Right cardiac atrium (tissue), 5 donors: ENCODE measurements at places on chromosomes 1 and 21.

DNA sequence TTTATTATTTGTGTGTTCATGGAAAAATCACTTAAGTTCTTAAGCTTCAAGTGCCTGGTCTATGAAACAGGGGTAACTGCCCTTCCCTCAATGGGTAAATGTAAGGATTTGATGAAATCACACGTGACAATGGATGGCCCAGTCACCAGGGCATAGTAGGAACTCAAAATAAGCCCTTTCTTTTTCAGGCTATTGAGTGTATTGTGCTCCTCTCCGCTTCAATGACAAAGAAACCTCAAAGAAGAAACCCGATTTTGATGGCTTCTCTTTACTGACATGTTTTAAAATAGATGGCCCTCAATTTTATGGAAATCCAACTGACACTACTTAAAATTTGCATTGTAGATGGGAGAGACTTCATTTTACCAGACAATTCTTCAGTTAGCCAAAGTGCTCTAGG is 543.5 kb downstream of the OMA1 start:
- no peak for DNase-seq

DNA sequence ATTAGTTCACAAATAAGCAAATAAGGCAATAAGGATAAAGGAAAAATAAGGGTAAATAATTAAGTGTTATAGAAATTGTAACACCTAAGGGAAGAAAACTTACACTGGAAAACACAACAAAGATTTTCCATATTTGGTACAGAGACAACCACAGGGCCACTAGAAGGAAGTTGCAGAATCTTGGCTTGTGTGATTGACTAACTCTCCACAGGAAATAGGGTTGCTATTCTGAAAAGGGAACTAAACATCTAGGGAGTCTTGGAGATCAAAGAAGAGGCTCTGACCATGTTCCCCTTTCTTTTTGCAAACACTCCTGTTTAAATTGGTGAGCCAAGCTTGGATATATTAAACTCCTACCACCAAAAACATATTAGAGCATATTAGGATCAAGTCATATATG is 59.1 kb downstream of the APCS start:
- no peak for DNase-seq

DNA sequence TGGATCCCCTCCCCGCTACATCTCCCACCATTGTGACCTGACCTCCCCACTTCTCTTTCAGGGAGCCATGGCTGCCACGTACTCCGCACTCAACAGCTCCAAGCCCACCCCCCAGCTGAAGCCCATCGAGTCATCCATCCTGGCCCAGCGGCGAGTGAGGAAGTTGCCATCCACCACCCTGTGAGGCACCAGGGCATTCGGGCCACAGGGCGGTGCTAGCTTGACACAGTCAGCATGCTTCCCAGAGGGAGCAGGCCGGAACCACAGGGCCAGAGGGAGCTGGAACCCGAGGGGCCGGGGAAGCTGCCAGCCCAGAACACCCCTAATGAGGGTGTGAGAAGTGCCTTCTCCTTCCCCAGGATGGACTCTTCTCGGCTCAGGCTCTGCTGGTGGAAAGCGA is 44.5 kb downstream of the RPS6KA1 start:
- no peak for DNase-seq

- DNase-seq, result no peak
Measured at GRCh38 chr1:81183051-81183450, 617.7 kb upstream of the ADGRL2 start.

DNA sequence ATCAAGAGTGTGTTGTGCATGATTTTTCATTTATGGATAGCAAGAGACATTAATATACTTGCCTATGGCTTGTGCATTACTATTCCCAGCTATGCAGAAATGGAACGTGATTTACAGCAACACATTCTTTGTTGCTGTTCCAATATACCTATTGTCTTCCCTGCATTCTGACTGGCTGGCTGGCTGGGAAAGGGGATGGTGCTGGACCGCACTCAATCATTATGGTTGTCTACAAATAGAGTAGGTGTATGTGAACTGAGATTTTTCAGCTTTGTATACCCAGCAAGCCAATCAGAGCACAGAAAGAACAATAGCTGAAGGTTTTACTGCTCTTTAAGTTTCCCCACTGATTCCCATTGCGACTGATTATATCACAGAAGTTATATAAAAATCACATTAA is 167.5 kb downstream of the ATG4C start:
- no peak for DNase-seq

DNA sequence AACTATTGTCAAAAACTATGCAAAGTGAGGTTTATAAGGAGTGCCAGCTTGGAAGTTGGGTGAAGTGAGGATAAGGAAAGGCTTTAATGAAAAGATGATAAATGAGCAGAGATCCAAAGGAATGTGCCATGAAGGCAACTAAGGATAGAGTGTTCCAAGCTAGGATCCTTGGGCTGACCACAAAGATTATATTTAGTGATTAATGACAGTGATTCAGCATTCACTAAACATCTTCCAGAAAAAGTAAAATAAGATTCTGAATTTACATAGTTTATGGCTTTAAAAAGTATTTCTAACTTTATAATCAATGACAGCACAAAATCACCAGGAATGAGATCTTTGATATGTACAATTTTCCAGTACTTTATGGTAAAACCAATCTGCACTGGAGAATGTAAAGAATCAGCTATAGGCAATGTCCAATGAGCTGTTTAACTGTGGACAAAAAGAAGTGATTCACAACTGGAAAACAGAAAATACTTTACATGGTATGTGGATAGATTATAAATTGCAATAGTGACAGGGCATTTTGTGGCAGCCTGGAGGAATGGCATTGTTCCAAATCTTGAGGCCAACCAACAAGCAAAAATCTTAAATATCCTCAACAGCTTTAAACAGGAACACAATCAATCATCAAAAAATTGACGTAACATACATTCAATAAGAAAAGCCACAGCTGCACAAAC is 91.2 kb upstream of the KCTD3 start:
- DNase-seq, result no peak
